ENCODE measurements at places on chromosomes 1 and 21.

- no peak for DNase-seq
Measured at GRCh38 chr1:31407029-31407626, 5.9 kb upstream of the SERINC2 start.

- DNase-seq = no peak
Measured at GRCh38 chr1:118116401-118116800, 68.6 kb downstream of the SPAG17 start.

DNA sequence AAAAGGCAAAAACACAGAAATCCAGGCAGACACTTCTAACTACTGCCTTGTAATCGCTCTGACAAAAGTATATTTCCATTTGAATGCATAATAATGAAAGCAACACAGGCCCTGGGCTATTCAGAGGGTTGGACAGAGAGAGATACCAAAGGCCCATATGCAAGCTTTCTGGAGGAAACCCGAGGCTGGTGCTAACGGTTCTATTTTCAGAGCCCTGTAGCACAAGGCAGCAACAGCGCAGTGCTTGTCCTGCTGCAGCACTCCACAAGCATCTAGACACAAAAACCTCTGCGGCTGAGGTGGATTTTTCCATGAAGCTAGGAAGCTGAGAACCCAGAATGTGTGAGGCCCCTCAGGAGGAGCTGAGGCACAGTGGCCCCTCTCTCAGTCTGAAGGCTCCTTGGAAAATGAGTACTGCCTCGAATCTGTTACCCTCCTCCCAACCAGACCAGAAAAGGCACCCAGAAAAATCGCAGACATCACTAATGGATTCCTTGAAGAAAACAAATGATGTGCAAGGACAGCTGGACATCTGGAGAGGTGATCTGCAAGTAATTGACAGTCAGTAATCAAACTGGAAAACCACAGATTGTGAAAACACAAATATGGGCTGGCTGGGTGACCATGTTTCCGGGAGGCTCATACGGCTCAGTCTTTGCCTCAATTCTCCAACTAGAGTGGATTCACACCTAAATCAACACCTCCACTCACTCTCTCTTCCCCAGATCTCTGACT is 54.0 kb downstream of the COLGALT2 start:
- no peak for DNase-seq

DNA sequence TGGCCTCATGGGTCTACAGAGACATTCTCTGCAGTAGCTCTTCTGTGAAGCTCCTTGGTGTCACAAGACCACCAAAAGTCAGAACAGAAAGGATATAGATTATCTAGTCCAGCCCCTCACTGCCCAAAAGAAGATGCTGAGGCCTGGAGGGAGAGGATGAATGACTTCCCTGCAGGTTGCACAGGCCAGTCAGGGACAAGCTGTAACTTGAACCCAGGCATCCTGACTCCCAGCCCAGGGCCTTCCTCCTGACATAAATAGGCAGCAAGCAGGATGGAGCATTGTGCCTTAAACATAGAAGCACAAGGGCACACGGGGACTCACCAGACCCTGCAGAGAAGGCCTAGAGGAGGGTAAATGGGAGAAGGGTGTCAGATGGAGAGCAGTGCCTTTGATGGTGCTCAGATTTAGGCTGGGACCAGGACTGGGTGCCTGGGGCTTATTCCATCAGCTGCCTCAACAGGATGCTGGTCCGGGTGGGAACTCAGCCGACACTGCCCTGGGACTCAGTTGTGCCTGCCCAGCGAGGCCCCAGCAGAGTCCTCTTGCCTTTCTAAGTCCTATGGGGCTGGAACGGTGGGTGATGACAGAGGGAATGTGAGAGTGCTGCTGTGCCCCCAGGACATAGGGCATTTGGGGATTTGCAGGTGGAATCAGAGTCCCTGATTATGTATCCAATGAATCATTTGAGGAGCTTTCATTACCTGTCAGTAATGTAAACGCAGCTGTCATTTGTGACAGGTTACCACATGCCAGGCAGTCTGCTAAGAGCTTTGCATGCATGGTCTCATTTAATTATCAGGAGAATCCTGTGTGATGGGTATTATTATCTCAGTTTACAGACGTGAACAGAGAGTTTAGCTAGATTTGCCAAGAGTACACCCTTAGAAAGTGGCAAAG is 13.2 kb downstream of the S100A7A start:
- no peak for DNase-seq

DNA sequence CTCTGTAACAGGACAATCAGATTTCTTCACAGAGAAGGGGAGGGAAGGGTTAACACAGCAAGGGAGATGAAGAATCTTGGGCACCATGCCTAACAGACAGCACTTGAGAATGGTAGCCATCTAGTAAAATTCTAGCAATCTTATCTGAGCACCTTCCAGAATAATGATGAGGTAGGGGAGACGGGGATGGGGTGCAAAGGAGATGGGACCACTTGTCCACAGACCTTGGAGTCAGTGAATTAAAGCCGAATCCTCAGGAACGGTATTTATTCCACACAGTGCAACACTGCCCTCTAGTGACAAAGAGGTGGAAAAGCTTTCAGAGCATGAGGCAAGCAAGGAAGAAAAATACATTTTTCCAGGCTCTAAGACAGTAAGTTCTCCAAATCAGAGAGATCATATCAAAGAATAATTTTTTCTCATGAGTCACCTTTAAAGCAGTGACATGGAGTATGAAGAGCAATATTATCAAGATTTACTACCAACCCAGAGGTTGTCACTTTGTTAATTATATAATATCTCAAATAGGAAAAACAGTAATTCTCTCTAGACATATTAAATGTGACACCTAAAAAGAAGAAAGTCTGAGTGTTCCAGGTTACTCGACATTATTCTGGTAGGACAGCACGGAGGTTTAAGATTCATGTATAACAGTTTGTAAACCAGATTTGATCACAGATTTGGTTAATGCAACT is 43.3 kb upstream of the LPAR3 start:
- peak; percentile 39 for DNase-seq
